ENCODE measurements at places on chromosomes 6 and 20.

DNA sequence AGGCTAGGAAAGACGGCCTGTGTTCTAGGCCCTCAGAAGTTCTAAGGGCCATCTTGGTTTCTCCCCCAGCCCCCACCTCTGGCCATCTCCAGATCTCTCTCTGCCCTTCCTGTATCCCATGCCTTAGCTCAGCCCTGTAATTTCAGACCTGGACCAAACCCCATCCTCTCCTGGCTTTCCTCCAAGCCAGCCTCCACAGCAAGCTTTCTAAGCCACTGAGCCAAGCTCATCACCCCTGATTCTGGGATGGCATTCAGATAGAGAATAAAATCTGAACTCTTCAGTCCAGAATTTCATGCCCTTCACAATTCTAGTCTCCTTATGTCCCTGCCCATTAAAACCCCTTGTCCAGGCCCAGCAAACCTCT lies 18.9 kb upstream of the CCM2L start:
- no peak for DNase-seq

GRCh38 chr6:142417331-142417750 lies 115.5 kb downstream of the ADGRG6 start:
- DNase-seq: no peak

GRCh38 chr6:117591405-117591804 lies 10.9 kb downstream of the GOPC start:
- DNase-seq: no peak

DNA sequence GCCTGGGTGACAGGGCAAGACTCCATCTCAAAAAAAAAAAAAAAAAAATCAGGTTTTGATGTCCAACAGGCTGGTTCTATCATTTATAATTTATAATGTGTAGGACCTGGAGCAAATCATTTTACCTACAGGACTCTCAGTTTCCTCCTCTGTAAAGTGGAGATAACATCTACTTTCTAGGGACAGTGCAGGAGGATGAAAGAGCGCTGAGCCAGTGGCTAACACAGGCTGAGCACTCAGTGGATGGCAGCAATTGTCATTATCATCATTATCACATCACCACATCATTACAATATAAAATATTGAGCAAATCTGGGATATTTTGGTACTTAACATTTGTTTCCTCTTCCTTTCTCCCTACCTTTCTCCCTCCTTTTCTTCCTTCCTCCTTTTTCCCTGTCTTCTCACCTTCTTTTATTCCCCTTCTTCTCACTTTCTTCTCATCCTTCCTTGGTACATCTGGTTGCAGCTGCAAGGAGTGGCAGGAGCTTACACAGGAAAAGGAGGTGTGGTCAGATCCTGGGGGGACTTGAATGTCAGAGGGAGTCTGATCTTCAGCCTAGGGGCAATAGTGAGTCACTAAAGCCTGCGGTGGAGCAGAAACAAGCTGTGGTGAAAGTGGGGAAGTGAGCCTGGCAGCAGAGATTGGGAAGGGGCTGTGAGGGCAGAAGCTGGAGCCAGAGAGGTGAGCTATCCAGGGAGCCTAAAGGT lies 24.6 kb upstream of the CTNNBL1 start:
- no peak for DNase-seq

GRCh38 chr6:132369526-132369925 lies 31.7 kb downstream of the MOXD1 start:
- peak; percentile 25 for DNase-seq

GRCh38 chr20:8721098-8721497 lies 347.8 kb upstream of the PLCB4 start:
- DNase-seq: peak; percentile 67

DNA sequence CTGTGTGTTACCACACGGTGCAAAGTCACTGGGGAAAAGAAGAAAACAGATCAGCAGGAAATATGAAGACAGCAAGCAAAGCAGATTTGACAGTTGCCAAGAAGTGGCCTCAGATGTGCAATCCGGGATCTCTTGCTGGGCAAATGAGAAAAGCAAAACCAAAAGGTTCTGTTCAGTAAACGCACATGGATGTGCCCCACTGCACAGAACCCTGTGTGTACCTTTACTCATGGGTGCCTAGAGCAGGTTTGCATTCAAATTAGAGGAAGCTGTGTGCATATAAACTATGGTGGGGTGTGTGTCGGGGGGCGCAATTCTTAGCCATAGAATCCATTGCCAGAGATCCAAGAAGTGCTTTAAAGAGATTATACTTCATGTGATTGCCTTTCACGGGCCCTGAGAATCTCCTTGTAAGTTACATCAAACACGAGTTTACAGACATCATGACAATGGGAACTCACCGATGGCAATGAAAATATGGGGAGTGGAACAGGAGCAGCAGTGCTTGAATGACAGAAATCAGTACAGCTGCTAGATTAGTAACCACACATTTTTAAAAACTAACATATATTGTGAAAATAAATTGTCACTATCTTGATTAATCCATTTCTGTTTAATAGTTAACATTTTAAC lies 154.3 kb downstream of the ADGRG6 start:
- DNase-seq: no peak

DNA sequence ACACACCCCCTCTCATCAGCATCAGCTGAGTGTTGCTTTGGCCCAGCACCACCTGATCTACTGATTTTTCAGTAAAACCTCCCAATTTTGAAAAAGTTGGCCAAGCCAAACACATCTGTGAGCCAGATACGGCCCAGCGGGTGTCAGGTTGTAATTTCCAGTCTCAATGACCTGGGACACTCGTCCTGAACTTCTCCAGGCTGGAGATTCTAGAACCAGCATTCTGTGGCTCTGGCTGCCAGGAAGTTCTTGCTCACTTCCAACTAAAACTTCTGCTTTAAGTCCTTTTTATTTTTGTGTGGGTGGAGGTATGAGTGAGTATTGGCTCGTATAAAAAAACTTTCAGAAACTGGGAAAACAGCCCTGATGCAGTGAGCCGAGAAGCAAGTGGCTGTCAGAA lies 5.1 kb downstream of the KIAA1755 start:
- DNase-seq: no peak

DNA sequence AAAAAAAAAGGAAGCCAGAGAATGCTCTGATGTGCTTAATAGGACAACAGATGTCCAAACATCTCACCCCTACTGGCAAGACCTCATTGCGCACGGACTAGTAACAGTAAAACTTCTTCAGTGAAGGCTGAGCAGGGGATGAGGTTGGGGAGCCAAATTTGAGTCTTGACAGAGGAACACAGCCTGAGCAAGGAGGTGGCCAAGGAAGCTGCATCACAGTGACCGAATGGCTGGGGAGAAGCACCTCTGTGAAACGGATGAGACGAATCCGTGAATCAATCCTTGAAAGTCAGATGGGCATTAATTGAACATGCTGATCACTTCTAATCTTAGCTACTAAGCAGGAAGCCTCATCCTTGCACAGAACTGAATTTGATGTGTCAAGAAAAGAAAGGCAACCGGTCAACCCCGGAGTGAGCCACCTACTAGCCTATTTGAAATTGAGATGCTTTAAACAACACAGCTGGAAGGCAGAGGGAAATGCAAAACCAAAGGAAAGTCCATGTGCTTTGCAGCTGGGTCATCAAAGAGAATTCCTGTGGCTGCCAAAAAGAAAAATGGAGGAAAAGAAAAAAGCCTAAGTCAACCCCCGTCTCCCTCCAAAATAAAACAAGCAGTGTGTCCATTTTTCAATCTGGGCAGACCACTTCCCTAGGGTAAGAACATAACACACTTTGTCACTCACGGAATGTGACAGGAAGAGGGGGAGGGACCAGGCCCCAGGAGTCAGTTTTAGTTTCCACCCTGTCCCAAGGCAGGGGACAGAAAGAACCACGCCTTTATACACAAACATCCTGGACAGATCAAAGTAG lies 29.5 kb downstream of the PXDC1 start:
- no peak for DNase-seq

GRCh38 chr6:137536104-137536773 lies 42.0 kb upstream of the OLIG3 start:
- DNase-seq: no peak

GRCh38 chr20:2446845-2447244 lies 23.7 kb downstream of the SNRPB start:
- no peak for DNase-seq

DNA sequence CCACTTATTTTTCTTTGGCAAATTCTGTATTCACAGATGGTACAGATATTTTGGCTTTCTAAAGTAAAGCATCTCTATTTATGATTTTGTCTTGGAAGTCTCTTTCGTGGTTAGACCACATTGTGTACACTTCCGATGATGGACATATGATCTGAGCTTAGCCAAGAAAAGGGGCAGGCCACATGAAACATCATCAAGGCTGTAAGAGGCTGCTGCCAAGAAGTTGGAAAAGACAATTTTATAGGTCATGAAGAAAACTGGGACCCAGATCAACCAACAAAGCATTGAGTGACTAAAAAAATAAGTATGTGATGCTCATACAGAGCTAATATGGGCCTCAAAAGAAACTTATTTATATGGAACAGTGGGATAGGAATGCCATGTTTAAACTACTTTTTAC lies 266.4 kb downstream of the HAO1 start:
- no peak for DNase-seq

DNA sequence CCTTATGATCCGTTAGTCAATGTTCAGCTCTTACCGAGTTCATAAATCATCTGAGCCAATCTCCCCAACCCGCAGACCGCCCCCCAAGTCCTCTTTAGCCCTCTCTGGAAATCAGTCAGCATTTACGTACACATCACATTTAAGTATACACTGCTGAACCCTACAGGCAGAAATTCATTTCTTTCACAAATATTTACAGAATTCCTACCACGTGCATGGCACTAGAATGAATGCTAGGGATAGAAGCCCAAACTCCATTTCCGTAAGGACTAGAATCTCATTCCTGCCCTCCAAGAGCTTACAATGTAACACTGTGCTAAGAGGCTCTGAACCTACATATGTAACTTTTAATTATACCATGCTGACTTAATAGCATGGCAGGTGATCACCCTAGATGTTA lies 1.8 kb downstream of the OSER1 start:
- no peak for DNase-seq

- no peak for DNase-seq
Observed at GRCh38 chr6:144722925-144723324, 437.8 kb downstream of the UTRN start.

DNA sequence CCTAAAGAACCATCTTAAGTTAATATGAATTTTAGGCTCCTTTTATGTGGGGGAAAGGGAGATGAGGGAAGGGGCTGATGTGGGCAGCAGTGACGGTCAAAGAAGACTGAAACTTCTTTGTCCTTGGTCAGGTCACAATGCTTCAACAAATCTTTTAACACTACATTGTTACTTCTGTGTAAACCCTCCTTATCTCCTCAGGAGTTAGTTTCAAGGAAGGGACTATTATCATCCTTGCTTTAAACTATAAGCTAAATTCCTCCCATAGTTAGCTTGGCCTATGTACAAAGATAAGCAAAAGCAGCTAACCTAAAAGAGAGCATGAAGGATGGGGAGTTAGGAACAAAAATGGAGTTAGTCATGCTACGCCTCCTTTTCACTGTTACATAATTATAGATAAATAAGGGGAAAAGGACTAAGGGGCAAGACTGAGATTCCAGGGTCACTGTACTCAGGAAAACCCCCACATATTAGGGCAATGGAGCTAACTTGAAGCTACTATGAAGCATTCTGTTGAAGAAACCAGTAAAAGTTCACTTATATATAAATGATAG lies 172.7 kb upstream of the RUNX2 start:
- no peak for DNase-seq

DNA sequence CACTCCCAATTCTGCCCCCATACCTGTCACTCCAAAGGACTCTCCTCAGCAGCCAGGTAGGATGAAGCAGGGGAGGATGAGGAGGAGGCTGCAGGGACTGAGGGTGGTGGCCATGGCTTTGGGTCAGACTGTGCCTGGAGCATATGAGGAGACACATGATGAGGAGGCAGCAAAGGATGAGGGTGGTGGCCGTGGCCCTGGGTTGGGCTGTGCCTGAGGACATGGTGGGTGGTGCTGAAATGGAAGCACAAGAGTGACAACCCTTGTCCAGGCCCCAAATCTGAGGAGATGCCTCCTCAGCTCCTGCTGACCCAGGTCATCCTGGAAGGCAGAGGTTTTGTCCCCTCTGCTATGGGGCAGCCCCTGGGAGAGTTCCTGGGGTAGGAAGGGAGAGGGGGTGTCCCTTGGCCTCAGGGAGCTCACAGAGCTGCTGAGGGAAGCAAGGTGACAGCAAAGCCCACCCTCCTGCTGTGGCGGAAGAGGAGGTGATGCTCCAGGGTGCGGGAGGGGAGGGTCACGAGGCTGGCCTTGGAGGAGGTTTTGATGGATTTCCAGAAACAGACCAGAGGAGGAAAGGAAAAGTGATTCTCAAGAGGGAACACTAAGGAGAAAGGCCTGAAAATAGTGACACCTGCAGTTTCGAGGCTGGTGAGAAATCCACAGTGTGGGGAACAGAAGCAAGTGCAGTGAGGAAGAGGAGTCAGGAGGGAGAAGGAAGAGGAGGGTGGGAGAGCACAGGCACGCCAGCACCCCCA lies 4.6 kb downstream of the RAET1G start:
- DNase-seq: no peak

DNA sequence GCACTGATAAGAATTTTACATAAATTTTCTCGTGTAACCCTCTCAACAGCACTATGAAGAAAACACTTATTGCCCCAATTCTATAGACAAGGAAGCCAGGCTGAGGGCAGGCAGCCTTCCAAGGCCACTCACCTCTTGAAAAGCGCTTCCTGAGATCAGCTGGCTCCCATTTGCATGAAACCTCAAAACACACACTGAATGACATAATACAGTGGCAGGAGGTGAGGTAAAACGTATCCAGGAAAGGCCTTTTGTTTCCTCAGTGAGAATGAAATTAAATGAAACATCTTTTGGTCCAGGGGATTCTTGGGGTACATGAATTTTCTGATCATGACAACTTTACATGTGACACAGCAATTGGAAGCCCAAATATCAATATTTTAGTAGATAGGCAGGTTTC lies 112.5 kb downstream of the WDR27 start:
- DNase-seq: no peak

DNA sequence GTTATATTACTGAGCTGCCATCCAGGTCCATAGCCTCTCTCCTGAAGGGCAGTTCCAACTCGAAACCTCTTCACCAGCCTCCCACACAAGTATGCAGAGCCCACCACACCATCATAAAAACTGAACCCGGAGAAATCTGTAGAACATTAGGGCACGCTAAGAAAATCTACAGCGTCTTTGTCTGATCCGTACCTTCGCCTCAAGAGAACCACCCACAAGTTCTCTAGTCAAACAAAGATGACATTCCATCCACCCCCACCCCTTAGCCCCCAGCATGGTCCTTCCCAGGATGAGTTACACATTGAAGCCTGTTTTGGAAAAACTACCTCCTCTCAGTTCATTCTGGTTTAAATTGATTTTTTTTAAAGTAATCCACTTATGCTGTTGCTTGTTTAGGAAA lies 219.7 kb downstream of the ZMYND8 start:
- no peak for DNase-seq

DNA sequence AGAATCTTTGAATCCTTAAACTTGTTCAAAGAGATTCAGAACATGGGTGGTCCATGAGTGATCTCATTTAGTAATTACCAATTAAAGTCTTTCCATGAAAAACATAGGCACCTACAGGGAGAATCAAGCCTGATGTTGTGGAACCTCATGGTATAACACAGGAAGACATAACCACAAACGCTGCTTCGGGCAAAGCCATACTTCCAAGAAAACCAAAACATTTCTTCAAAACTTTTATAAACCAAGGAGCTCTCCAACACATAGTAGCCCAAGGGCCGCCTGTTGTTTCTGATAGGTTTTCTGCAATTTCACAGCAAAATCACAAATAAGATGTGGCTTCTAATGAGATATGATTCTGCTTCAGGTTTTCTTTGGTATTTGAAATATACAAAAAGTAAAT lies 2.5 kb downstream of the CHD6 start:
- DNase-seq: no peak

Measured in NCI-H460 (cell line).